ENCODE measurements at places on chromosomes 12 and 14.

- peak; percentile 85 for DNase-seq
Observed at GRCh38 chr14:95597784-95598211, 62.9 kb downstream of the GLRX5 start.

DNA sequence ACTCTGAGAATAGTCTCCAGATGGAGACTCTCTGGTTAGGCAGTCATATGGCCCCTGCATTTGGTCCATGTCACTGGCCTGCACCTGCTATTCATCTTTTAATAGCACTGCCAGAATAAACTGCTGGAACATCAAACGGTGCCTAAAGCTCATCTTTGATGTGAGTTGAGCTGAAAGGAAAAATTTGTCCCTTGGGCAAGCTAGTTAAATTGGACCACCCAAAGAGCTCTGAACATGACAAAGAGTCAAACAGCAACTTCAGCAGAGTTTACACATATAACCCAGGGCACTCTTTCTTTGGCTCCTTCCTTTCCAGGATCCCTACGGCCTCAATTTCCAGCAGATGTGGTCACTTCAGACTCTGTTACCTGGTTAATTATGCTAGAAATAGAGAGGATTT is 269.9 kb downstream of the RPL10L start:
- peak; percentile 26 for DNase-seq

DNA sequence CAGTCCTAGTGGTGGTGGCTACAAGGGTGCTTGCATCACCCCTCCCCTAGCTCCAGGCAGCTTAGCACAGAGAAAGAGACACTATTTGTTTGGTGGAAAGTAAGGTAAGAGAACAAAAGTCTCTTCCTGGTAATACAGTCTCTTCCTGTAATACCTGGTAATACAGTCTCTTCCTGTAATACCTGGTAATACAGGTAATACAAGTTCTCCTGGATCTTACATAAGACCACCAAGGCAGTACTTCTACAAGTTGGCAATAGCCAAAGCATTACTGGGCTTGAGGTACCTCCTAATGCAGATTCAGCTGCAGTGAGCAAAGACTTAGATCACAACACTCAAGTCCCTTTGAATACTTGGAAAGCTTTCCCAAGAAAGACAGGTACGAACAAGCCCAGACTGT is 77.0 kb downstream of the CATSPERB start:
- no peak for DNase-seq

DNA sequence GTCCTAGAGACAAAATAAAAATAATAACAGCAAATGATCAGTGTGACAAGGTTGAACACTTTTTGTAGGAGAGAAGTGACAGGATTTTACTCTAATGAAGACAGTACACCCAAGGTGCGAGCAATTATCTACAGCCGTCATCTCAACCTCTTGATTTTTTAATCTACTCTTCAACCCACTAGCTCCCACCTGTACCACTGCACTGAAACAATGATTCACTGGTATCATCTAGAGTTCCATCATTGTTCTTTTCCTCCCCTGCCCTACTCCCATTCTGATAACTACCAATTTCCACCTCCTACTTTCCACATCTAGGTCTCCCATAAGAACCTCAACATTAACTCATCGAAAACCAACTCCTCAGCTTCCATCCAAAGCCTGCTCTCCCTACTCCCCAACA is 99.8 kb downstream of the PPP2R5E start:
- no peak for DNase-seq

DNA sequence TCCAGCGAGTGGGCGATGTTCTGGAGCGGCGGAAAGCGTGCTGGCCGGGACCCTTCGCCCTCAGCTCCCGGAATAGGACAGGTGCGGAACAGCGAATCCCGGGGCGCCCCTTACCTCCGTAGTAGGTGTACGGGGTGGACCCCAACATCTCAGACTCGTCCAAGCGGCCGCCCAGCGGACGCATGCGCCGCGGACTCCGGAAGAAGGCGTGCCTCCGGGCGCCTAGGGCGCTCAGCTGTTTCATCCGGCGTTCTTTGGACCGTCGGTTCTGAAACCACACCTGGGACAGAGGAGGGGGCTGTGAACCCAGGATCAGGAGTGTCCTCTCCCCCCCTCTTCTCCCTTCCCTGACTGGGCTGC is 4.5 kb downstream of the LHX5 start:
- no peak for DNase-seq
